Activated T-helper 2 cell treated with anti-CD3 and anti-CD28 coated beads, Interferon-gamma antibody, Interleukin-2, Interleukin-4, amounts not matched to agents 10 μg/mL and 5 μg/mL and 100 μg/mL, durations not matched to agents 14 hours and 24 hours and 36 hours (primary cell): ENCODE measurements at places on chromosomes 13 and 19.

- no peak overlapping the region for H3K4me3 ChIP-seq
- no peak for DNase-seq
- H3K4me1 ChIP-seq: peaks cover 15% of the 10 kb centered on the region
Observed at GRCh38 chr19:11735375-11735774, 3.4 kb downstream of the ZNF823 start.

- DNase-seq: no peak
- H3K27me3 ChIP-seq: no peaks in the 10 kb centered on the region
- H3K27ac ChIP-seq: no peak overlapping the region
- H3K4me3 ChIP-seq: no peak overlapping the region
Observed at GRCh38 chr13:31556376-31556775, 182.9 kb upstream of the RXFP2 start.

- peaks cover 26% of the 10 kb centered on the region for H3K36me3 ChIP-seq
- H3K27ac ChIP-seq: peak overlapping the region; percentile 99
- peak; percentile 52 for DNase-seq
- H3K27me3 ChIP-seq: no peaks in the 10 kb centered on the region
- H3K4me3 ChIP-seq: peak overlapping the region; percentile 76
Observed at GRCh38 chr19:6654347-6655310, 15.3 kb downstream of the TNFSF14 start.

DNA sequence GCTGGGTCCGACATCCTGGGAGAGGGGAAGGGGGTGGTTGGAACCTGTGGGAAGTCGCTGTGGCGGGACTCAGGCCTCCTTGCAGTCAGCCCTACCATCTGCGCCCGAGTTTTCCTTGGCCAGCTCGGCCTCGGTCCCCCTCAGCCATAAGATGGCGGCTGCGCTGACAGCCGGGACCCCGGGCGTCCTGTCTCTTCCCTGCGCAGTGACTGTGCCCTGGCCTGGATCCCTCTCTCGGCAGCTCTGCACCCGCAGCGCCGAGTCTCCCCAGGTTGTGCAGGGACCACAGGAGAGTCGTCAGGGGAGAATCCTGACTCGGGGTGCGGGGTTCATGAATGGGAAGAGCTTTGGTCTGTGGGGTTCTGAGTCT is 345 bp downstream of the ZNF257 start:
- H3K27ac ChIP-seq: peak overlapping the region; percentile 85
- no peaks in the 10 kb centered on the region for H3K27me3 ChIP-seq
- H3K4me3 ChIP-seq: peak overlapping the region; percentile 92

DNA sequence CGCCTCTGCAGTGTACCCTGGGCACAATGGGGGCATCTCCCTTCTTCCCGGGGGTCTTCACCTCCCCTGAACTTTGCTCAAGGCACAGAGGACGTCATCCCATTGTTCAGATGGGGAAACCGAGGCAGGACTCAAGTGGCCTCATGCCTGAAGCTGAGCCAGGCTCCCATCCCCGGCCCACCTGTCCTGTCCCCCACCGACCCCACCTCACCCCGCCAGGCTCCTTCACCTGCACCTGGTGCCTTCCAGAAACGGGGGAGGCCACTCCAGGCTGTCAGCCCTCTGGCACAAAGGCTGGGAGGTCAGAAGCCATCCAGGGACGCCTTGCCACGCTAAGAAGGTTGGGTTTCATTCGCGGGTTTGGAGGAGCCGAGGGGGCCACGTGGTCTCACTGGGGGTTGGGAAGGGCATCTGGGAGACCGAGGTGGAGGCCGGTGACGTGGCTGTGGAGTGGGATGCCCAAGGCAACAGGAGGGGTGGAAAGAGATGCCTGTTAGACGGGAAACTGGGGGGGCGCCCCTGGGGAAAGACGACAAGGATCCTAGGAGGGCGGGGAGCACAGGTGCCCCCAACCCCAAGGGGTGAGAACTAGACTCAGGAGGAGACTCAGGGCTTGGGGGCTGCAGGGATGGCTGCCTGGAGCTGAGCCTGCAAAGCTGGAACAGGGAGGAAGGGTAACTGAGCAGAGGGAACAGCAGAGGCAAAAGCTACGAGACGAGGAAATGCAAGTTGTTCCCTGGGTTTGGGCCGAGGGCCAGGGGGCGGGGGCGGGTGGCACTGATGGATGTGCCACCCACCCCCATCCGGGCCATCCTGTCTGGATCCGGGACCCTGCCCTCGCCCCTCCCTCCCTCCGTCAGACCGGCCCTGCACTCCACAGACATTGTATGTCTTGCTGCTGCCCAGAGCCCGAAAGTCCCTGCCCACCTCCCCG is 6.0 kb upstream of the TCF3 start:
- no peak overlapping the region for H3K4me3 ChIP-seq
- H3K27me3 ChIP-seq: peaks cover 3% of the 10 kb centered on the region
- H3K36me3 ChIP-seq: no peaks in the 10 kb centered on the region

DNA sequence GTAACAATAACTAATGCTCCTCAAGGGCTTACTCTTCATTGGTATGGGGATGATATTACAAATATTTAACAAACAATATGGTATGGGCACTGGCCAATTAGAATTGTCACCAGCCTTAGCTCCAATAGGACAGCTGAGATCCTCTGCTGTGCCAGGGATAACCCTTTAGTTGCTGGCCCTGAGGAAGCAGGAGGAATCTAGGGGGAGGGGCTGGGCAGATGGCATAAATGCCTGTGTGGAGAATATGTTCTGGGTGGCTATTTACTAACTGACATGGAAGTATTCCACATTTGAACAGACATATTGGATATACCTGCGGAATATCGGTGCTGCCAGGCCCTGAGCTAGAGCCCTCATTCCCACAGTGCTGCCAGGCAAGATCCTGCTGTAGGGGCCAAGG is 16.6 kb upstream of the LRCH1 start:
- no peak for DNase-seq
- H3K4me1 ChIP-seq: peaks cover 6% of the 10 kb centered on the region
- H3K36me3 ChIP-seq: no peaks in the 10 kb centered on the region
- H3K4me3 ChIP-seq: no peak overlapping the region

DNA sequence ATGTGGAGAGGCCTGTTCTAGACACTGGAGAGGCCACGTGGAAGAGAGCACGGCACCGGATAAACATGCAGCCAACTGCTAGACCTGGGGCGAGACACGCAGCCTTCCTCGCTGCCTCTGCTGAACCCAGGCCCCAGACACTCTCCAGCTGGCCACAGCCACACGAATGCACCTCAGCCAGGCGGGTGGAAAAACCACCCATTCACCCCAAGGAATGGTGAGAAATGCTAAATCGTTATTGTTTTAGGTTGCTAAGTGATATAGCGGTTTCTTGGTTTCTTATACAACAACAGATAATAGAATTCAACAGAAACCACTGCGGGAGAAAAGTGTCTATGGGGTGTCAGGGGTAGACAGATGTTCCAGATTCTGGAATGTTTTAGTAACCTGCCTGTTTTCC is 52.5 kb downstream of the STK24 start:
- no peaks in the 10 kb centered on the region for H3K27me3 ChIP-seq
- peak overlapping the region; percentile 34 for H3K27ac ChIP-seq
- H3K36me3 ChIP-seq: peaks cover 11% of the 10 kb centered on the region
- DNase-seq: no peak
